Amniotic stem cell (primary cell): ENCODE measurements at places on chromosomes 1 and 21.
A peak's percentile ranks its signal among the peaks of the same experiment; 100 is the strongest.

- no peak for DNase-seq
Observed at GRCh38 chr1:203216274-203217138, 13.0 kb downstream of the CHIT1 start.

GRCh38 chr21:26136671-26137070 is 33.9 kb downstream of the APP start:
- DNase-seq = no peak

GRCh38 chr1:108643492-108644335 is 17.2 kb downstream of the HENMT1 start:
- peak; percentile 37 for DNase-seq

DNA sequence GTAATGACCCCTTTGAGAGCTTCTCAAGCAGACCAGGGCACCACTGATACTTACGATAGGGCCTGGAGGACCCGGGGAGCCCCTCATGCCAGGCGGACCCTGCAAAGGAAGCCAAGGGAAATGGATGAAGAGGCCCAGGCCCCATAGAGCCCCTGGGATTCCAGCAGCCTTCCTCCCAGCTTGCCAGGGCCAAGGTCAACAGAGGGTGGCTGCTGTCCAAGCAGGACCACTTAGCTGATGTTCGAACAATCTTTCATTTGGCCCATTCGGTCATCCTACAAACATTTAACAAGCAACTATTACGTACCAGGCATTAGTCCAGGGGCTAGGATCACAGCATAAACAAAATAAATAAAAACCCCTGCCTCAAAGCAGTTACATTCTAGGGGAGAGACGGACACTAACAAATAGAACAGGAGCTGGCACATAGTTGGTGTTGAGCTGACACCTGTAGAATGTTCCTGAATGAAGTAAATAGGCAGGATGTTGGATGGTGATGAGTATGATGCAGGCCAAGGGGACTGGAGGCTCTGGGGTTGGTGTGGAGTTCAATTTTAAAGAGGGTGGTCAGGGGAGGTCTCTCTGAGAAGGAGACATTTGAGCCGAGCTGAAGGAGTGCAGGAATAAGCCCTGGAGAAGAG is 27.0 kb upstream of the PEF1 start:
- no peak for DNase-seq

- DNase-seq = no peak
Observed at GRCh38 chr1:163426505-163427251, 104.9 kb downstream of the NUF2 start.

DNA sequence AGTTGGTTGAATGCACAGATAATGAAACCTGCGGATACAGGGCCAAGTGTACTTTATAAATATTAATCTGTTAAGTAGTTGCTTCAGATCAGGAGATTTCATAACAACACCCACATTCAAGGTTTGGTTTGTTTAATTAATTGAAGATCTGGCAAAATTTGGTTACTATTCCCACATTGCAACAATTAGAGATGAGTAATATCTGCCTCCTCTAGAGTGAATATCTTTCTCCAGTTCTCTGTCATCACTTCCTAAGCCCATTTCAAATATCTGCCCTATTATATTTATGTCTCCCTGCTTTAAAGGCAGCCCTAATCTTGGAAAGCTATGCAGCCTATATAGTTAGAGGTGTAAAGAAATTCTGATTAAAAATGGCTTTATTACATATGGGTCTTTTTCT is 61.4 kb downstream of the PPP2R5A start:
- no peak for DNase-seq

DNA sequence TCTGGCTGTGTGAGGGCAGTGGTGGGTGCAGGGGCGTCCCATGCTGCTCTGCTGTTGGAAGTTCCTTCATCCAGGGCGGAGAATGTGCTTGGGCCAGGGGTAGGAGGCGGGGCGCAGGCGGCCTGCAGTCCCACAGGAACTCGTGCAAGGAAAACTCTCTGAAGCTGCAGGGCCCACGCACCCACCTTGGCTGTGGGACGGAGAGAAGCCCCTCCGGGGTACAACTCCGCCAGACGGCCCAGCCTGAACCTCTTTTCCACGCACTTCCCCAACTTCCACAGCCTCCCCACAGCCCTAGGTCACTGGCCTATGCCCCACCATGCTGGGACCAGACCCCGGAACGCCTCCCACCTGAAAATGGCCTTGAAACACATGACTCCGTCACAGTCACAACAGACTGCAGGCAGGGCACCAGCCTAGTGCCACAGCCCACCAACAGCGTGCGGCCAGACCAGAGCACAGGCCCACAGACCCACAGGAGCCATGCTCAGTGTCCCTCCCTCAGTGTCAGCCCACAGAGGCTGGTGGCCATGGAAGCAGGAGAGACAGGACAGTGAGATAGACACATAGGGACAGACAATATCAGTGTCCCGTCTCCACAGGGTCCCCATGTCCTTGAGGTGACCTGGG is 47.8 kb downstream of the WNT9A start:
- DNase-seq = no peak

DNA sequence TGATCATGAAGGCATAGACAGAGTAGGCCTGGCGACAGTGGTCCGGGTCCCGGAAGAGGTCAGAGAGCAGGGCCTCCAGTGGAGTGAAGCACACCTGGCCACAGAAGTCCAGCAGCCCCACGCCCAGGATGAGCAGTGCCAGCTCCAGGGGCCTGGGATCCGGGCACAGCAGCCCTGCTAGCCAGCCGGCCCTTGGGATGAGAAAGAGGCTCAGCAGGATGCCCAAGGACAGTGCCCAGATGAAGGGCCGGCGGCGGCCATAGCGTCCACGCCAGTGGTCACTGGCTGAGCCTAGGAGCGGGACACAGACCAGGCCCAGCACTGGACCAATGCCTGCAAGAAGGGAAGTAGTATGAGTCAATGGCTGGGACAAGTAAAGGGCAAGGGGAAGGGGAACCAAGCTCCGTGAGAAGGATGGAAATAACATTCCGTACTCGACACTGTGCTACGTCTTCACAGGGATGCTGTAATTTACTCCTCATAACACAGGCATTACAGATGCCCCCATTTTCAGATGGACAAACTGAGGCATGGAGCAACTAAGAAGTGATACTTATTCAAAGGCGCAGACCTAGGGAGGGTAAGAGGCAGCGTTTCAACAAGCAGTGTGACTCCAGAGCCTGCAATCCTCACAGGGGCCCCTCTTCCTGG is 16.9 kb downstream of the SLC45A3 start:
- no peak for DNase-seq

GRCh38 chr1:244397131-244397530 is 54.6 kb downstream of the ADSS2 start:
- no peak for DNase-seq

DNA sequence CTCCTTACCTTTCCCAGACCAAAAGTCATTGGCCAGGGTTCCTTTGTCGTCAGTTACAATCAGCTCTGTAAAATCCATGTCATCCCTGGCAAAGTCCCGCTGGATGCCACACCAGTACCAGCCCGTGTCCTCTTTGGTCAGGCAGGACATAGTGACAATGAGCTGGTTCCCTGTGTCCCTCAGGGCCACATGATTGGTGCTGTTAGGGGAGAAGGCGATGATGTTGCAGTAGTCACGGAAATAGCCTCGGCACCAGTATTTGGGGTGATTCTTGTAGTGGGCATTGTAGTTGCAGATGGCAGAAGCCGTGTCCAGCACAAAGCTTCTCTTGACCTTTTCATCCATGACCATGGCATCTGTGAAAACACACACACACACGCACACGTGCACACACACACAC is 14.8 kb downstream of the ADORA3 start:
- DNase-seq = no peak

GRCh38 chr1:227225715-227226346 is 92.5 kb downstream of the CDC42BPA start:
- peak; percentile 67 for DNase-seq

- DNase-seq = no peak
Observed at GRCh38 chr1:72637593-72637992, 355.3 kb upstream of the NEGR1 start.

DNA sequence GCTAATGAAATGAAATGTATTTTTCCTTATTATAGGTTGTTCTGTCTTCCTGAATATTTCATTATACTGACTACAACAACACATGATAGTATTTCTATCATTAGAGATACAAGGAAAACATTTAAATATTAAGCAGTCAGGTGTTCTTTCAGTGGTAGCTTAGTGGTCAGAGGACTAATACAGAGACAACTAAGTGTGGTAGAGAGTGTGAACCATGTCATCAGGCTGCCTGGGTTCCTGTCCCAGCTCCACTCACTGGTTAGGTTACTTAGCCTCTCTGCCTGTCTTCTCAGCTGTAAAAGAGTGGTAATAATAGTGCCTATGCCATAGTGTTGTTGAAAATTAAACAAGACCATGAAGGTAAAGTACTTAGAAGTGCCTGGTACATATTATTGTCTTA is 3.9 kb downstream of the UAP1 start:
- DNase-seq = no peak

DNA sequence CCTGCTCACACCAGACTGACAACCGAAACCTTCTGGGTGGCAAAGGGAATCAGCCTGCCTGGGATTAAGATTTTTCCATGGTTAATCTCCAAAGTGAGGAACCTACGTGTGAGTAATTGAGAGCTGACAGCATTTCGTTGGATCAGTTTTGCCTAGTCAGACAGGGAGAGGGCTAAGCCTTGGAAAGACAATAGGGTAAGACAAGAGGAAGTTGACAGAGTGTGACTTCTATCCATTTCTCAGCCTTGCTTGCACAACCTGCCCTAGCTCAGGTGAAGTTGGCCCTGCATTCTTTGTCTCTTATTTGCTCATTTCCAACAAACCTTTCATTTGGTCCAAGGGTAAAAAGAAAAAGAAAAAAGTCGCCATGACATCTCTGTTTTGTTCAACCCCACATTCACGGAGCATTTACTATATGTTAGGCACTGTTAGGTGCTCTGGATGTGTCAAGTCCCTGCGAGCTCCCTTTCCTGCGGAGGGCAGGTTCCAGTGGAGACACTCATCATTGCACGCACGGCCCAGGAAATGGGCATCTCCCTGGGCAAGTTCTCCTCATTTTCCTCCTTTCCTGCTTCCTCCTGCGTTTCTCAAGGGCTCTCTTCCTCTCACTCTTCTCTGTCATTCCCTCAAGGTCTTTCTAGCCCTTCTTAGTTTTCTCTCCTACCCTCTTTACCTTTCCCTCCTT is 23.3 kb downstream of the KIRREL1 start:
- DNase-seq = no peak

DNA sequence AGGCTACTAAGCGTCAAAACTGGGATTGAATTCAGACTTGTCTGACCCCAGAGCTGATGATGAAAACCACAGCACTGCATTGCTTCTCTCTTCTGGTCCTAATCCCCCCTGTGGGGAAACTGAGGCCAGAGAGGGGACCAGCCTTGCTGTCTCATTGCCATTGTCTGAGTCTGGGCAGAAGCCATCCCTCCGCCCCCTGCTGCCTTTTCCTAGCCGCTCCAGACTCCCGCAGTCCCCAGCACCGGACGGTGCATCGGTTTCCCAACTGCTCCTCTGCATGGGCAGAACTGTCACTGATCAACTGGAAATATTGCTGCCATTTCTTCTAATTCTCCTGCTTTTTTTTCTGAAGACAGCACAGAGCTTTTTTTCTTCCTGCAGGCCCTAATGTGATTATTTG is 157.4 kb downstream of the ACTL8 start:
- DNase-seq = no peak

- DNase-seq = no peak
Observed at GRCh38 chr1:41427916-41428737, 56.4 kb downstream of the EDN2 start.

- DNase-seq = no peak
Observed at GRCh38 chr1:160431571-160431970, 31.2 kb downstream of the VANGL2 start.

DNA sequence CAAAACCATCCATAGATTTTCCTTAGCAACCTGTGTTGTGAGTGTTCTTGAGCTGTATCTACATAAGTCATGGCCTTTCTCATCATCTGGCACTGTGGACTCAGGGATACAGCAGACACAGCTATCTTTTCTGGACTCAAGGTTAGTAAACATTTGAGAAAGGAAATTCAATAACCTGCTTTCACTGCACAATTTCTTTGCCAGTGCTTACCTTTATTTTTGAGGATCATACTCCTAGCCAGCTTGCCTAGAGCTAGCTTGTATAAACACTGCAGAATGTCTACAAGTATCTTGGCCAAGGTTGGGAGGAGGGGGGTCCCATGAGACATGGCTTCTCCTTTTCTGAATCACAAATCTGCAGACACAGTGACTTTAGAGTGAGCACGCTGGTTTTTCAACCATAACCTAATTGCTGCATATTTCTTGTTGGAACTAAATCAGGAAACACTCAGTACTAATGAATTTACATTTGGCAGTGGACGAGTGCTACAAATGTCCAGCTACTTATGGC is 27.2 kb downstream of the ADAMTS5 start:
- DNase-seq = no peak

- no peak for DNase-seq
Observed at GRCh38 chr1:70034403-70034802, 171.0 kb downstream of the LRRC40 start.

GRCh38 chr1:229879746-229880145 is 187.3 kb upstream of the GALNT2 start:
- DNase-seq = no peak

GRCh38 chr1:15918962-15919715 is 56.8 kb downstream of the ZBTB17 start:
- no peak for DNase-seq

DNA sequence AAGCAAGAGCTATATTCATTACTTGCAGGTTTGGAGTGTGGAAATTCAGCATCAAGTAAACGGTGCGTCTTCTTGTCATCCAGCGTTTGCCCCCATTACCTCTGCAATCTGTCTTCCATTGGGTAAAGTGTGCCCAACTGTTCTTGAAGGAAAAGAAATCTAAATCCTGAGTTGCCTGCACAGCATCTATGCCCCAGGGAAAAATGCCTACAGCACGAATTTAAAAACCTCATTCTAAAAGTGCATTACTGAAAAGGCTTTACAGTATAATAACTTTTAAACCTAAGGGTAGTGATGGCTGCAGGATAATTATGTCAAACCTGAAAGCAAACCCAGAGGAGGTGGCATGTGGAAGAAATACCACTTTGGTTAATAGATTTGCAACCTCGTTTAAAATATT is 37.2 kb downstream of the KCNK1 start:
- DNase-seq = no peak

DNA sequence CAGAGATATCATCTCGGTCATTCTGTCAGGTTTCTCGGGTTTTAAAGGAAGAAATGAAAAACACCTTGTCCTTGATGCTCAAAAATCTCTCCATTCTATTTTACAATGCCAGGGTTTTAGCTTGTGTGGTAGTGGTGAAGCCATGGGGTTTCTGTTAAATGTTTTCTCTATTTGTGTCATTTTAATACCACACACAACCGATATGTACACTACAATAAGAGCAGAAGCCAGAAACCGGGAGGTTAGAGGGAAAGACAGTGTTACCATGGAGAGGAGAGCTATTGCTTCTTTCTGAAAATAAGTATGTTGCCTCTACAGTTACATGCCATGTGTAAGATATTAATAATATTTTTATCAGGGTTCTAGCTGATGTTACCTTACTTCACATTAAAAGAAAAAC is 2.8 kb downstream of the SLC35D1 start:
- DNase-seq = no peak

GRCh38 chr1:173406783-173407230 is 70.3 kb upstream of the PRDX6 start:
- no peak for DNase-seq

GRCh38 chr1:226611301-226611700 is 62.7 kb downstream of the STUM start:
- DNase-seq = no peak

GRCh38 chr1:172585348-172585747 is 52.4 kb downstream of the SUCO start:
- DNase-seq = no peak

- DNase-seq = no peak
Observed at GRCh38 chr1:226438007-226438406, 30.1 kb upstream of the PARP1 start.
